ENCODE measurements at places on chromosomes 5 and 9. TPM values are rescaled to one million over a fixed set of nuclear protein-coding genes. Genes with fewer than 3 reads are reported as not detected.

Gene DUSP1
- total RNA-seq: 75.9 TPM

Gene BTNL3
- total RNA-seq: not detected

Gene ZNF618
- total RNA-seq: 23.3 TPM

Gene TMEM215
- total RNA-seq: not detected

Gene SLC34A1
- total RNA-seq: not detected

Gene NR2F1
- total RNA-seq: 63.9 TPM

Gene HK3
- total RNA-seq: under 0.01 TPM

Gene MINAR2
- not detected for total RNA-seq

Gene ADAMTS12
- total RNA-seq: 0.65 TPM

Gene SHOC1
- total RNA-seq: not detected

Gene SDHA
- total RNA-seq: 180 TPM

Gene PCDHA2
- total RNA-seq: 0.06 TPM

Gene DRD1
- not detected for total RNA-seq

Gene PAIP1
- total RNA-seq: 80.2 TPM

Gene TYRP1
- under 0.01 TPM for total RNA-seq

Gene ZBED3
- total RNA-seq: 2.0 TPM
